Suppressor macrophage treated with lipopolysaccharide for 1 hour (primary cell): ENCODE measurements at places on chromosomes 3 and 15.

DNA sequence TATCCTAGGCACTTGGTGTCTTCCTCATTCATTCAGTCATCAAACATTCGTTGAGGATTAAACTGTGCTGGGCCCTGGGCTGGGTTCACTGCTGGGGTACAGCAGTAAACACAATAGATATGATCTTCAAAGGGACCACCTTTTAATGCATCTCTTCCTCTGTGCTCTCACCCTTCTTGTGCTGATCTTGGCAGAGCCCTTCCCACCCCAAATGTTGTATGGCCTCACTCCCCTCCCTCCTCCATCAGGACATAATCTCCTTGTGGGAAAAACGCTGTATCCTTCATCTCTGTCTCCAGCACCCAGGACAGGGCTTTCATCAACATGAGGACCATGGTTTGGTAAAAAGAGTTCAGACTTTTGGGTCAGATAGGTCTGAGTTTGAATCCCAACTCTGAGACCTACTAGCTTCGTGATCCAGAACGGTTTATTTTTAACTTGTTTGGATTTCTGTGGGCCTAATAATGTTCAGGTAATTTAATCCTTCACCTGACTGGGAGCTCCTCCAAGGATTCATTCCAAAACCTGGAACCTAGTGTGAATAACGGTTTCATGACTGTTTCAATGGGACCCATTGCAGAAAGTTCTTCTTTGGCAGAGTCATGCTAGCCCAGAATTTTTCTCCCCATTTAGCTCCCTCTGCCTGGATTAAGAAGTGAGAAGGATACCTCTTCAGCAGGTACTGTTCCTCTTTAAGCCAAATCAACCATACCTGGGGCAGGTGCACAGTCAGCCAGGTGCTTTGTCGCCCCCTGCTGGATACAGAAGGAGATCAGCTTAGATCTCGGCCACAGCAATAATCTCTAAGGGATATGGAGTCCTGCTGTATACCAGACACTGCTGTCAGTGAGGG lies 5.2 kb upstream of the WNT7A start:
- no peak for DNase-seq

- DNase-seq, result peak; percentile 63
Measured at GRCh38 chr3:37913522-37913921, 51.8 kb downstream of the CTDSPL start.

DNA sequence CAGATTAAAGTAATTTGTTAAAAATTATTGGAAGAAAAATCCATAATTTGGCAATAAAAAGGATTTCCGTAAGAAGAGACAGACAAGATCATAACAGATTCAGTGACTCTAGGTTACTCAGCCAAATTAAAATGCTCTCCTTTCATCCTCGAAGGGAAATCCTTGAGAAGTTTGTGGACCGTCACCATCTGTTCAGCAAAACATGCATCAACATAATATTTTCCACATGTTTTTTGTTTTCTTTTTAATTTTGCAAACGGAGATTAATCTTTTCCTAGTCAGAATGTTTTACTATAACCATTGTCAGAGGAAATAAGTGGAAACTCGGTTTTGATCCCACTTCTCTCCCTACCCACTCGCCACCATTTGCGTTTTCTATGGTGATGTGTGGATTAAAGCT lies 128.3 kb downstream of the TMCO5A start:
- no peak for DNase-seq

DNA sequence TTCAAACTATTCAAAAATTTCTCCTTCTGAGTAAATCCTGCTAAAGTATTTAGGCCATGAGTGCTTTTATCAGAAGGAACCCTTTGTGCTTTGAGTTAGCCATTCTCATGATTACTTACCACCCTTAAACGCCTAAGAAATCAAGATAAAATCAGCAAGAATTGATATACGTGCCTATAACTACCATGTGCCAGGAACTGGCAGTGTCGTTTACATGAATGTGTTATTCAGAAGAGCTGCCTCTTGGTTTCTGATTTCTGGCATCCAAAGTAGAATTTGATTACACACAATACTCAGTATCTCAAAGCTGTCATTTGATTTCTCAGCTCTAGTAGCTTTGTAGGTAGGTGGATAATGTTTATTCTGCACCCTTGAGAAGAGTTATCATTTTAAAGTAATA lies 351.3 kb upstream of the CCDC54 start:
- no peak for DNase-seq

DNA sequence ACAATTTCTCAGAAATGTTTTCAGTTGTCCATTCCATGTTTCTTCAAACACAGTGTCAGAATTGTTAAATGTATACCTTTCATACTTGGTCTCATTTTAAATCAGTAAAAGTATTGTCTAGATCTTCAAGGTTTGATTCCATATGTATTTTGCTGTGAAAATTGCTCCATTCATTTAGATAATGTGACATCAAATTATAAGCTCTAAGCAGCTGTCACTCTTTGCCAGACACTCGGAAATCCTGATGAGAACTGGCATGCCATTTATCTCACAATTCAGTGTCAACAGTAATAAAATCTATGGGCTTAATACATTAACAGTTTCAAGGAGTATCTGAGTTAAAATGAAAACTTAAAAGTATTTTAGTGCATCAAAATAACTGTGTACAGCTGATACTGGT lies 1025.3 kb upstream of the EPHA6 start:
- no peak for DNase-seq

DNA sequence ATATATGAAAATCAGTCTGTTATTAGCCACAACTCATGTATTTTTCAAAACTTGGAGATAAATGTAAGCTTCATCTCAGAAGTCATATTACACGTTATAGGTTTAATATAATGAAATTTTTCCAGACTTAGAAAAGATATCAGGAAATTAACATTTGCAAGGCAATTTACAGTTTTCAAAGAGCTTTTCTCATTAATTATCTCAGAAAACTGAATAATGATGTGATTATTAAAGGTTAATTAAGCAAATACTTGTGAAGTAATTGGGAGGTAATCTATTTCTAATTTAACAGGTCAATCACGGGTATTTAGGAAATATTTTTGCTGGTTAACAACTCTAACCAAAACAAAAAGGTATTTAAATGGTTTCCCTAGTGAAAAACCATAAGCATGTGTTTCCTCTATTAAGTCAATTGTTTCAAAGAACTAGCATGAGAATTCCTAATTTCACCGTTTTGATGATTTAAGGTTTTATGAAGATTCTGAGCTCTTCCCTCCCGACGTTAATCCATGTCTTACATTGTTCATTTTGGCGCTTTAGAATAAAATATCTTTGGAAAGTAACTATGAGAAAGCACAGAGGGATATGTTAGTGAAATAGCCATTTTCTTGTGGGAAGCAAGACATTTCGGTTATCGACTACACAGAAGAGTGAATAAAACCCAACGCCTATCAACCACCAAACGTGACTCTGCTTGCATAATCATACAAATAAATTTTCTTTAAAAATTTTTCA lies 1.5 kb upstream of the NEO1 start:
- DNase-seq, result no peak

DNA sequence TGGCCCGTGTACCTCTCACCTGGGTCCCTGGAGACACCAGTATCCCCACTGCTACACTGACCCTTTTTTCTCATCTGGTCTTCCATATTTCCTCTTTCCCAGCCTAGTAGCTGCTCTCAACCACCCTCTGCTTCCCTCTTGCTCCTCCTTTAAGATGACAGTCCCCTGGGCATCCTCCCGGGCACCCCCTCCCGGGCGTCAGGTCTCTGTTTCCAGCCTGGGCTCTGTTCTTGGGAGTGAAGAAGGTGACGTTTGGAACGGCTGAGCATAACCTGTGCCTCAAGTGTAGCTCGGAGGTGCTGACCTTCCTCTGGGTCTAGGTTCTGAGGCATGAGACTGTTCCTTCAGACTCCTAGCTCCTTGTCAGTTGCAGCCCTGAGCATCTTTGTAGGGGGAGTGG lies 101.2 kb downstream of the VGLL4 start:
- DNase-seq, result no peak

DNA sequence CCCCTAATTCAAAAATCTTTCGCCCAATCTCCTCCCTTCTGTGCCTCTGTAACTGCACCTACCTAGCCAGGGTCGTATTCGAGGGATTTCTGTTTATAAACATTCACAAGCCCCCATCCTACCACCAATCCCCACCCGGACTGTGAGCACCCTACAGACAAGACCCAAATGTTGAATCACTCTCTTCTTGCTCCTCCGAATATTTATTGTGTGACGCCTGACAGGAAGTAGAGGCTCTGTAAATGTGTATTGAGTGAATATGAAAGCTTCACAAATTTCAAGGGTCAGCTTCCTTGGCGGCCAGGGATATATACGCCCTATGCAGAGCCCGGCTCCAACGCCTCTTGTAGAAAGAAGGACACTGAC lies 1.6 kb downstream of the BDH1 start:
- DNase-seq, result no peak

DNA sequence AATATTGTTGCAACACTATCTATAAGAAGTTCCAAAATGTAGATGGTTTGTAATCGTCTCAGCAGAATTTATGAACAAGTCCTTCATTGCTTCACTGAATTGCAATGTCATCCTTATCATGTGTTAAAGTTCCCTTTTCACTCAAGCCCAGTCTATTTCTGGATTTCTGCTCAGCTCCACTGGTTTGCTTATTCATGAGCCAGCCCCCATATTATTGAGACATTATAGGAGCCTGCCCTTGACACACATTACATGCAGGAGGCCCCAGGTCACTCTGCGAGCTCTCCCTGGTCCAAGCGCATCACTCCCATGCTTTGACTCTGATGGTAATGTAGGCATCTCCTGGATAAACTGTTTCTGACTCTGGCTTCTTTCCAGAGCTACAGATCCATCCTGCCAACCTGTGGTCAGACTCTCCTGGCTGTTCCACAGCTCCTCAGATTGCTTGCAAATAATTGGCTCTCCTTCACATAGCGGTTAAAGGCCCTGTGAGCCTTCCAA lies 56.9 kb downstream of the ABTB1 start:
- DNase-seq, result peak; percentile 98

- no peak for DNase-seq
Measured at GRCh38 chr3:128411574-128412064, 55.1 kb downstream of the DNAJB8 start.

- DNase-seq, result no peak
Measured at GRCh38 chr3:45927881-45928280, 15.4 kb upstream of the CXCR6 start.

DNA sequence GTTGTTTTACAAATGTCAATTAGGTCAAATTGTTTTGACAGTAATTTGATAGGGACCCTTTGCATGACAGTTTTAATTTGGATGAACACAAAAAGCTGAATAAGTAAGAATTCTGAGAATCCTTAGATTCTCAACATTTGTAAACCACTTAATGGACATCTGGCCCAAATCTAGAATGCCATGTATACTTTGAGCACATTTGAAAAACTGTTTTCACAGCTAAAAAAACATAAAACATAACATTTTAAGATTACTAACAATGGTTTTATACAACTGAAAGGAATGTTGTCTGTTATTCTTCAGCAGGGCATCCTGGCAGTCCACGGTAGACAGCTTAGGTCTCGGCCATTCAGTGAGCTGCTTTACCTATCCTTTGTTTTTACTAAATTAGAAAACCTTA lies 34.5 kb upstream of the TM2D3 start:
- DNase-seq, result no peak

DNA sequence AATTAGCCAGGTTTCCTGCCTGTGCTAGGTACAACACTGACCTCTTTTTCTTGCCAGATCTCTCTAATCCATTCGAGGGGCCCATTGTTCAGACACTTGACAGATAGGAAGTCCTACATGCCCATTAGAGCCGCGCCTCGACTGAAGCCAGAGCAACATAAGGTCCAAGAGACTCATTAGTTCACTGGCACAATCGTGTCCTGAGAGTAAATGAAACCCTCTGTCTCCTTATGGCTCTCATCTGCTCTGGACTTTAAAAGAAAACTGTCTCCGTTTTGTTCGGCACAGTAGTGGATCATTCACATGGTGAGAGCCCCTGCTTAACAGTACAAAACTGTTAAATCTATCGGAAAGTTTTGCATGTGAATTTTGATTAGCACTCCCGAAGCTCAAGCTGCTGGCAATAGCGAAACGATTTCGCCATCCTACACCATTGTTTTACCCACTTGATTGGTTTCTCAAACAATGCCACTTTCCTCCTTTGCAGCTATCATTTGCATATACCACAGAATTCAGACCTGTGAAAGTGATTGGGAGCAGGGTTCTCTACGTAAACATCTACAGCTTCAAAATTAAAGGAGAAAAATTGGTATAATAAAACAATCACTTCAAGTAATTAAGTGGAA lies 19.0 kb upstream of the C15orf61 start:
- no peak for DNase-seq

- DNase-seq, result no peak
Measured at GRCh38 chr15:52234596-52235541, 43.7 kb upstream of the GNB5 start.

GRCh38 chr15:41291065-41291631 lies 41.2 kb downstream of the OIP5 start:
- peak; percentile 86 for DNase-seq

DNA sequence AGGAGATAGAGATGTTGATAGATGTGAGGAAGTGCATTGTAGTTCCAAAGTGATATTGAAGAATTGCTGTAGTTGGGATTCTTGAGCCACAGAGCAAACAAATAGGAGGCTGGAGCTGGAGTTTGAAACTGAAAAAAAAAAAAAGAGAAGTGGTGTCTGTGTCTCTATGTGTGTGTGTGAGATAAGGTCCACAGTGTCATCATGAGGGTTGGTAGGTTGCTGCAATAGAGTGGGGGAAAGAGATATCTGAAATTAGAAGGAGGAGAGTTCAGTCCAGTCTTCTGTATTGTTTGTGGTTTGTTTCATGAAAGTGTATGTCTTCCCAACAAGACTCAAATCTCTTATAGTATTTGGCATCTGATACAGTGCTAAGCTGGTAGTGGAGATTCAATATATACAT lies 37.3 kb upstream of the CACNA1D start:
- no peak for DNase-seq

DNA sequence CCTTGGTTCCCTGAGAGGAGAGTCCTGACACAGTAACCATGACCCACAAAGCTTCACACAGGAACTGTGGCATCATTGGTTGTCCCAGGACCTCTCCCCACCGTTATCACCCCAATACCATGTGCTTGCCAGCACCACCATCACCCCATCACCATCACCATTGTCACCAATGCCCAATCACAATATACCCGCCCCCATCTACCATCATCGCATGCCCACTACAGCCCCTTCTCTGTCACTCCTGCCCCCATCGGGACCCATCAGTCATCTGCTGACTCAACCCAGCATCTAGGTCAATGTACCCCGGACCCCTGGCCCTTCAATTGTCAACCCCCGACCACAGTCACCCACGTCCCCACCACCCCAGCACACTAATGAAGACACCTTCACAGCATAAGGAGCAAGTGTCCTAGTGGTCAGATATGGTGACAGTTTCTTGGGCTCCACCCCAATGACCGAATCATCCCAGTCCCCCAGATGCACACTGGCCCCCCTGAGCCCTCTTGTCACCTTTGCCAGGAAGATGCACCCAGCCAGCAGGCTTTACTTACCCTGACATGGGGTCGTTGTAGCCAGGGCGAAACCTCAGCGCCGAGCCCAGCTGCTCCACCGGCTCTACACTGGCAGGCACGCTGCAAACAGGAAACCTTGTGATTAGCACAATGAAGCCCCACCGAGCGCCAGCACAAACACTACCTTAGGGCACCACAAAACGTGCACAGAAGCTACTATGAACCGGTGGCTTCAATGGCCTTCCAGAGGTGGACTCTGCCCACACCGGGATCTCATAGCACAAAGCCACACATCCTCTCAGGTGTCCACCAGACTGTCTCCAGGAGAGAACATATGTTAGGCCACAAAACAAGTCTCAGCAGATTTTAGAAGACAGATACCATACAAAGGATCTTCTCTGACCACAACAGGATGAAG lies 25.1 kb downstream of the SHISA5 start:
- no peak for DNase-seq

- DNase-seq, result no peak
Measured at GRCh38 chr3:55609230-55609827, 122.2 kb upstream of the WNT5A start.
